ENCODE measurements at places on chromosomes 16 and 17. TPM values are rescaled to one million over a fixed set of nuclear protein-coding genes. Genes with fewer than 3 reads are reported as not detected.

SLC43A2 gene
- 27.0 TPM for total RNA-seq

DNA sequence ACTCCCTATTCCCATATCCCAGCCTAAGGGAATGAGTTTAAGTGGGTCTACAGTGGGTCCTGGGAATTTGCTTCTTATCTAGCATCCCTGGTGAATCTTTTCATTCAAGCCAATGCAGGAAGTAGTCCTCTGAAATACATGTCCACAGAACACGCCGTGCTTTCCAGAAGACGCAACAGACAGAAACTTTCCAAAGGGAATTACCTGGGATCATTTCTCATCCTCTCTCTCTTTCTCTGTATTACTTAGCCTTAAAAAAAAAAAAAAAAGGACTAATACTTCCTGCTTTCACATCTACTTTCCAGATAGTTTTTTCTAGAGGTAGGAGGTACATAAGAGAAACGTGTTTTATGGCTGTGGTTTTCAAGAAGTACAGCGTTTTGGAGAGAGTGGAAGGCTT, 499.0 kb downstream of the MAF start:
- DNase-seq: no peak

DNA sequence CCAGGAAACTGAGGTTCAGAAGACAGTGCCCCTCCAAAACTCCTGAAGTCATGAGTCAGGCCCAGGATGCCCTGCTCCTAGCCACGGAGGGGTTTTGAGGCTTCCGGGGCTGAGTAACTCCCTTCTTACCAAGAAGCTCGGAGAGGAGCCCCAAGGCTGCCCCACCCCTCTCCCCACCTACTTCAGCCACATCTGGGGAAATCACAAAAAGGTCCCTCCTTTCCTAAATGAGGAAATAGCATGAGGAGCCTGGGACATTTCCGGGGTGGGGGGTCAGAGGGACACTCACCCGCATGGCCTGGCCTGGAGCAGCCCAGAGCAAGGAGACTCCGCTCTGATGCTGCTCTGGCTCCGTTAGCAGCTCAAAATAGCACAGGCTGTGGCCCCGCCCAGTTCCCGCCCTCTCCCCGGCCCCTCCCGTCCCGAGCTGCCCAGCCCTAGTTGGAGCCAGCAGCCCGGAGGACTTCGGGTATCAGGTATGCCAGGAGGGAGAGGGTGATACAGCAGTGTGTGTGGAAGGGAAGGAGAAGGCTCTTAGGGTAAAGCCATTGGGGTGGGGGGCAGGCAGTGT, 40.1 kb downstream of the MYO18A start:
- peak; percentile 82 for DNase-seq

DNA sequence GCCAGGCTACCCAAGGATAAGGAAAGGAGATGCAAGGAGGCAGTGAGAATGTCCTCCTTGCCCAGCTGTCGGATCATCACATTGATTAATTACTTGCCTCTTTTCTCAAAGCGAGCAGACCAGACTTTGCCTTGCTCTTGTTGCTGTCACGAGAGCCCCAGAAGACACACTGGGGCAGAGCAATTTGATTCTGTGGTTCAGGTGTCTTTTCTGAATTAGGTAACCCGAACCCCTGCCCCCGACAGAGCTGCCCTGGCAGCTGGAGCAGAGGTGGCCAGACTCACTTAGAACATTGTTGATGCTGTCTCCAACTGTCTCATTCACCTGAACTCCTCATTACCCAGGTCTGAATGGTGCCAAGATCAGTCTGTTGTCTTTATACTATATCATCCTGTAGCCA, 34.3 kb downstream of the VAT1L start:
- no peak for DNase-seq

DNA sequence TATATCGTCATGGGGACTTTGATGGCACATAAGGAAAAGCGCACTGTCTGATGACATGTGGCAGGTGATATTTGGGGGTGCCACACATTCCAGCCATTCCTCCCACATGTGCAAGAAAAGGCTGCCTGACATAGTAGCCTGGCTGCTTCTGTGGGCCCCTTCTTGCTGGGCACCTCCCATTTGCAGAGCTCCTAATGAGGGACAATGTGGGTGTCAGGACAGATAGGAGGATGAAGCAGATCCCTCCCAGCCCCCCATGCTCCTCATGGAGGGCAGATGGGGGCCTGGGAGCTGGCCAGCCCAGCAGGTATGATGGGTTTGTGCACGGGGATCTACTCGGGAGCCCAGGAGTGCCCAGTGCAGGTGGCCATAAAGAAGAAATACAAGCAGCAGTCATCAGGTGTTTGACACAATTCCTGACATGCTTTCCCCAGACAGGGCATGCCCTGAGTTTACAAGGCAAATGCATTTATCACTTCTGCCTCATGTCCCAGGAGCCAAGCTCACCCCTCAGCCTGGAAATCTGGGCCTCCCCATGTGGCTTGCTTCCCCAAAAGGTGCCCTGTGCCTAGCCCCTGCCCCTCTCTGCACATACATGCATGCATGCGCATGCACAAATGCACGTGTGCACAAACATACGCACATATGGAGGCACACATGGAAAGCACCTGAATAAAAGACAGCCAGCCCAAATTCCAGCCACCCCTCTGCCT, 260.6 kb upstream of the RPL38 start:
- no peak for DNase-seq
